ENCODE measurements at places on chromosomes 7 and 10.

- no peak for DNase-seq
Measured at GRCh38 chr7:517774-518629, 1.6 kb downstream of the PDGFA start.

- no peak for DNase-seq
Measured at GRCh38 chr10:753530-753929, 64.1 kb upstream of the DIP2C start.

DNA sequence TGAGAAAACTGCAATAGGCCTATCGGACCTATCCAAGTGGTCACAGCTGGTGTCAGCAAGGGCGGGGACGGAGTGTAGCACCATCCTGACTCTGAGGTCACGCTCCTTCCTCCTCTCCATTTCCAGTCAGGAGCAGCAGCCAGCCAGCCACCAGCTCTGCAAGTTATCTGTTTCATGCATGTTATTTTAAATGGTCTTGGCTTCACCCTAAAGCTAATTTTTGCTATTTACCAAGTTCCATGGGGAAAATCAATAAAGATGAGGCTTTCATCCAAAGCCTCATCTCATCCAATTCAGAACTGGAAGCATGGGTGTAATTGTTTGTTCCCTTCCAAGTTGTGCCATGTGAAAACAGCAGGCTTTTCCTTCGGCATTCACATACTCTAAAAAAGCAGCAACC is 49.3 kb downstream of the ICA1 start:
- no peak for DNase-seq

- DNase-seq: no peak
Measured at GRCh38 chr7:127550247-127550646, 35.1 kb downstream of the GCC1 start.

DNA sequence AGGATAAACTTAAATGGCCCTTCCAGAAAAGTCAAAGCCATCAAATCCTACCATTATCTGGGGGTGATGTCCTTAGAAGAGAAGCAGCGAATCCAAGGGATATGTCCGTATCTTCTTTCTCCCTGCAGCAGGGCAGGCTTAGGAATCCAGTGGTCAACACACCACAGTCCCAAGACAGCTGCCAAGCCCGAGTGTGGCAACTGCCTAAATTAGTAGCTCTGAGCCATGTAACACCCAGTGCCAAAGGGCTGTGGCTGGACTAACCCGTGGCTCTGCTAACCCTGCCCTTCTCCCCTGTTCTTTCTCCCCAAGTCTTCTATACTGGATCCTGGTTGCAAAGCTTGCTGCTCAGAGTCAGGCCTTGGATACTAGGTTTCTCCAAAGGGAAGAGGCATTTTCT is 74.8 kb downstream of the CDK1 start:
- DNase-seq: no peak

DNA sequence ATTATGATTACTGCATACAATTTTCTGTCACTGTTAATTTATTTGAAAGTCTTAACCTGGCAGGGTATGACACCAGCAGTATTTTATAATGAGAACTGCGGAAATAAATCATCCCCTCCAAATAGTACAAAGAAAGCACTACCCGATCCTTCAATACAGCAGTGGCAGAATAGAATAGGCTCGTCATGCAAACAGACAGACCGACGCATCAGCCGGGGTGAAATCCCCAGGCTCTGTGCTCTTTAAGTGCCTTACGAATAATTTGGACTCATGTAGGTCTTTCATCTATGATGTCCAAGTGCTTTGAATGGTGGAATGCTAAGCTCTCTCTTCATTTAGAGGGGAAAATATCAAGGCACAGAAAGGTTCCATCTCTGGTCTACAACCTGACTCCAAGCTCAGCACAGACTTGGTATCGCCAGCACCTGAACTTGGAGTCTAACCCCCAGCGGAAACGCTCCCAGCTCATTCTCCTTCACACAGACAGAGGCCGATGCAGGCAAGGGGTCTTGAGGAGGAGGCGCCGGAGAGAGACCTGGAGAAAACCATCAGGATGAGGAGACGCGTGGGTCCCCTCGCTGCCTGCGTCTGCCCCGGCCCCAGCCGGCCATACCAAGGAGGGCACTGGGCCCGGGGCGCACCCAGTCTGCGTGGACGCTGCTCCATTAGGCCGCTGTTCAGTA is 568.1 kb upstream of the MKI67 start:
- DNase-seq: no peak

GRCh38 chr7:112459645-112460044 is 9.4 kb downstream of the IFRD1 start:
- DNase-seq: no peak

DNA sequence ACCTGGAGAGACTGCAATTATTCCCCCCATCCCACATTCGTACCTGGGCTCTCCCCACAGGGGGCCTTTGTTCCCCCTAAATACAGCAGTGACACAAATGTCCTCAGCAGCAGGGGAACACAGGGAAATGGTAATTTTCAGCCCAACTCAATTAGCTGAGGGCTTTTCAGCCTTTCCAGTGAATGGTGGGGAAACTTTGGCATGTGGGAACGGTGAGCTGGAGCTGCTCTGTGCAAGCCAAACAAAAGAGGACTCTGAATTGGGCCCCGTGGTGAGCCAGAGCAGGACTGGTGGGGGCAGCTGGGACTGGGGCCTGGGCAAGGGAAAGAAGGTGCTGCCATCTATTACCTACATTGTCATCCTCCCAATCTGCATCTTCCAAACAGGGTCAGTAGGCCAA is 51.0 kb downstream of the FBXW4 start:
- no peak for DNase-seq

DNA sequence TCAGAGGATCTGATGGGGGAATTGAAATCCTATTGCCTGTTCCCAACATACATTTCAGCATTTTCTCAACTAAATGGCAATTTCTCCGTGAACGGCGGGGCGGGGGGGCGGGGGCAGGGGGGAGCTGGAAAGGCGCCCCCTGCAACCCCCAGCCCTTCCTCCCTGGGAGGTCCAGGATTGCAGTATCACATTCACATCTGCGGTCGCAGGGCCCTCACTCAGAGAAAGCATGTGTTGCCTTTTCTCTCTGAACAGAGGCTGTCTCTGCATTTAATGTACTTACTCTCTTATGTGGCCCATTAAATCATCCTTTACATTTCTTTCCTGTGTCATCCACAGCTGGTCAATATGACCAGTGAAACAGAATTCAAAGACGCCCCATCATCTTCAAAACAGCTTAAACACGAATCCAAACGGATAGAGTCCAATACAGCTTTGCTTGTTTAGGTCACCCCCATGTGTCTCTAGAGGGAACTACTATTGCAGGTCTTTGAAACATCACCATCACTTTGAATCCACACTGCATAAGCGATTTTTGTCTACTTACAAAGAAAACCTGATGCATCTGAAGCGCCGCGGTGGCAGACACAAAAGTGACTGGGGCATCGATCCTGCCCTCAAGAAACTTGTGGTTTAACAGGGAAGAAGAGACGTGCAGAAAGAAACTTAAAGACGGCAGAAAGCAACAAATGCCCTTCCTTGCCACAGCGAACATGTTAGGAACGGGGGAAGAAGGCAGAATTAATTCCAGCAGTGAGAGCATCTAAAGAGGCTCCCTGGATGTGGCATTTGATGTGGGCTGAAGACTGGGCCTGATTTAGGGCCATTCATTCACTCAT is 17.0 kb upstream of the ECHDC3 start:
- DNase-seq: peak; percentile 47

- no peak for DNase-seq
Measured at GRCh38 chr10:122648599-122649428, 50.8 kb downstream of the C10orf120 start.

DNA sequence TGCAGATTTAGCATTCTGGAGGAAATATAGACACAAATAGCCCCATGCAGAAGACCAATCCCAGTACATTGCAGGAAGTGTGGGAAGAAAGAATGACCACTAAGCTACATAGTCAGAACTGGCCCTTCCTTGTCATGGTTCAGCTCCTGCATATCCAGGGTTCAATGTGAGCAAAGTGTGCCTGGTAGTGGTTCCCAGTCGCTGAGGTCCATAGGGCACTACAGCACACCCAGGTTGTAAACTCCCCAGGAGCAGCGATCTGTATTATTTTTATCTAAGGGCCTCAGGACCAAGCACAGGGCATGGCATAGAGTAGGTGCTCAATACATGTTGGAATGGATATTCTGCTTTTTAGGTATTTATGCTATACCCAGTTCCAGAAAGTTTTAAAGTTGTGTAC is 114.4 kb downstream of the RTKN2 start:
- no peak for DNase-seq

GRCh38 chr7:96708872-96709271 is 774 bp downstream of the SEM1 start:
- DNase-seq: no peak

- DNase-seq: no peak
Measured at GRCh38 chr7:74280985-74281384, 8.2 kb upstream of the CLIP2 start.

- no peak for DNase-seq
Measured at GRCh38 chr7:81162771-81163525, 244.1 kb upstream of the SEMA3C start.

GRCh38 chr7:8068892-8069686 is 100.5 kb downstream of the GLCCI1 start:
- no peak for DNase-seq

DNA sequence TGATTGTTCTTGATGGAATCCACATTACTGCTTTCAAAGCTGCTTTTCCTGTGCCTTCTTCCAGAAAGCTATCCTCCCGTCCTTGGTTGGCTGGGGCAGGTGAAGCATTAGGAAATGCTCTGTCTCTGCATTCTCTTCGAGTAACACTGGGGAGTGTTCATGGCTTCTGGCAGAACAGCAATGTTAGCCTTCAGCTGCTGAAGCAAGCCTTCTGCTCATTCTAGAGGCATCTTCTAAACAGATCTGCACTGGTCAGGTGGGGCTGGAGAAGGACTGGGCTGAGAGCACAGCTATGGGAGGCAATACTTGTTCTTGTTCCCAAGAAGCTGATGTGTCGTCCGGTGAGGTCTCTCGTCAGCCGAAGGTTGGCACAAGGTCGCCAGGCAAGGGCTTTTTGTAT is 80.6 kb downstream of the MGMT start:
- no peak for DNase-seq

DNA sequence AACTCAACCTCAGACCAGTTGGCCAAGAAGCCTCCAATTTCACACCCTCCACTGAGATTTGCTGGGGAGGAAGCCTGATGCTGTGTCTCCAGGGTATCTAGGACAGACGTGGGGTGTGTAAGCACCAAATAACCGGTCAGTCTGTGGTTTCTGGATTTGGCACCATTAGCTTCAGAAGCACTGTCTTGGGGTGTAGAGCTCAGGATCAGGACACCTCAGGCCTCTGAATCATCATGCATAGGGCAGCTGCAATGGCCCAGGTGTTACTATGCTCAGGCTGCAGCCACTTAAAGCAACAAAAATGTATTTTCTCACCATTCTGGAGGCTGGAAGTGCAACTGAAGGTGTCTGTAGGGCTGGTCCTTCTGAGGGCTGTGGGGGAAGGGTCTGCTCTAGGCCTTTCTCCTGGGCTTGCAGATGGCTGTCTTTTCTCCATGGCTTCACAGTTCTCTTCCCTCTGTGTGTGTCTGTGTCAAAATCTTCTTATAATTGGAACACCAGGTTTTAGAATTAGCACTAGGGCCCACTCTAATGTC is 73.4 kb upstream of the SEPHS1 start:
- DNase-seq: no peak

GRCh38 chr7:129169171-129169671 is 19.2 kb upstream of the SMO start:
- DNase-seq: no peak

DNA sequence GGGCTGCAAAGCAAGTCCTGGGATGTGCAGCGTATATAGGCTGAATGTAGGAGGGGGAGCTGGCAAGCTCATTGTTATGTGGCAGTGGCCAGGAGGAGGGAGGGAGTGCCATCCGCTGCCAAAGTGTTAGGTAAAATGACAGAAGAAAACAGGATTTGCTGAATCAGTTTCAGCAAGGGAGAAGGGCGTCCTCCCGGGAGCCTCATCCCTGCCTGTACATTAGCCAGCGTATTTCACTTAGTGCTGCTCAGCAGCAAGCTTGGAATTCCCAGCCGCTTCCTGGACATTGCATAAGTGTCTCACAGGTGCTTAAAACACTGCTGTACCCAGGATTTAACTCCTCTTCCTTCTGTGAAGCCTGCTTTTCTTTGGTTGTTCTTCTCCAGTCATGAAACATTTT is 2.5 kb downstream of the NIPSNAP2 start:
- no peak for DNase-seq

GRCh38 chr10:1612908-1613307 is 124.4 kb downstream of the ADARB2 start:
- no peak for DNase-seq

DNA sequence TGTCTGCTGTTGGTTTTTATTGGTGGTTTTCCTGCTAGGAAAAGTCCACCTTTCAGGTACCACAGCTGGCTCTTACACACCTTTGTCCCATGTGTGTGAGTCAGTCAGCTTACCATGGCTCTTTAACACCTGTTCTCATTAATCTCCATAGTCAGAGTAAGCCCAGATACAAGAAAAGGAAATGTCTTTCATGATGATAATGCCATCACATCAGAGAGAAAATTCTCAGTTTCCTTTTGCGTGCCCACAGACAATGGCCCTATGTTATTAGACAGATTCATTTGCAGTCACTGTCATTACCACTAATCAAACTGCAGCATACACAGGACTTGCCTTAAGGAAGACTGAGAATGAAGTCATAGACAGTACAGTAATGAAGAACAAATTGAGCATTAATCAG is 1583.6 kb upstream of the LRRTM3 start:
- no peak for DNase-seq

DNA sequence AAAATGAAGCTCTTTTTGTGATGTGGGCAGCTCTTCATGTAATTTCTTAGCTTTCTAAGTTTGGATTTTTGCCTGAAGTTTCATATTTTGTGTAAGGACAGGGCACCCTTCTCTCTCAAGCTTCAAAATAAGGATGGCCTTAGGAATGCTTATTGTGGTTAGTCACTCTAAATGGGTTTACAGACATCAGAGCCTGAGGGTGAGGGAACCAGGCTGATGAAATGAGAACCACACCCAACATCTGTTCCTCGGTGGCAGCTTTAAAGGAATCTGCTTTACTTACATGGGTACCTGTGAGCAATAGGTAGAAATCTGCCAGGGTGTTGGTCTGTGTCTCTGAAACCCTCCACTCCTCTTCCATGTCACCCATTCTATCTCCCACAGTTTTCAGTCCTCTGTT is 174.3 kb downstream of the EMX2 start:
- DNase-seq: no peak

GRCh38 chr7:1931951-1932270 is 261.8 kb downstream of the ELFN1 start:
- no peak for DNase-seq

- no peak for DNase-seq
Measured at GRCh38 chr10:124007102-124007772, 86.2 kb downstream of the CHST15 start.

GRCh38 chr7:69213878-69214277 is 384.4 kb upstream of the AUTS2 start:
- no peak for DNase-seq

- no peak for DNase-seq
Measured at GRCh38 chr7:66306243-66306642, 101.1 kb downstream of the TPST1 start.

Measured in CD14-positive monocyte (primary cell).